ENCODE measurements at places on chromosomes 13 and 19.

DNA sequence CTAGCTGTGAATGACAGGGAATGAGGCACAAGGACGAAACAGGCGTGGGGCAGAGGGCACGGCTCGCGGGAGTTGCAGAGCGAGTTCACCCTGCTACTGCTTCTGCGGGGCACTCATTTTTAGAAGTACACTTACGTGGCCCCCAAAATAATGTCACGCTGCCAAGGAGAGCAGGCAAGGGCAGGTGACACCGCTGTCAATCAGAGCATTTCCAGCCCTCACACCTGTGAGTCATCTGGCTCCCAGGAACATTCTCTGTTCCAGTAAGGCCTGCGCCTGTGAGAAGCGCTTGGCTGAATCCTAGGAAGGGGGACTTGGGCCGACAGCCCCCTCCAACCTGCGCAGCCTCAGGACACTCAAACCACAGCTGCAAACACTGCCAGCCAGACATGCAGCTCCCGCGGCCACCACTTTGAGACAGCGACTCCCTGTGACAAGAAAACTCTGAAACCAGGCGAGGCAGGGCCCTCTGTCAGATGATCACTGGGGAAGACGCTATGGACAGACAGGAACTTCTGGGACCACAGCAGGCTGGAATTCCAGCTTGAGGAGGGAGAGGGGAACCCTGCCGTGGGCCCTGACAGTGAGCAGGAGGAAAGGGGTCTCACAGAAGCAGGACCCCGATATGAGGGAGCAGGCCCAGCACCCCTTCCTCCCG, 12.7 kb downstream of the DOT1L start:
- DNase-seq = no peak

GRCh38 chr19:18388100-18388959, 2.4 kb downstream of the GDF15 start:
- DNase-seq = peak; percentile 66

DNA sequence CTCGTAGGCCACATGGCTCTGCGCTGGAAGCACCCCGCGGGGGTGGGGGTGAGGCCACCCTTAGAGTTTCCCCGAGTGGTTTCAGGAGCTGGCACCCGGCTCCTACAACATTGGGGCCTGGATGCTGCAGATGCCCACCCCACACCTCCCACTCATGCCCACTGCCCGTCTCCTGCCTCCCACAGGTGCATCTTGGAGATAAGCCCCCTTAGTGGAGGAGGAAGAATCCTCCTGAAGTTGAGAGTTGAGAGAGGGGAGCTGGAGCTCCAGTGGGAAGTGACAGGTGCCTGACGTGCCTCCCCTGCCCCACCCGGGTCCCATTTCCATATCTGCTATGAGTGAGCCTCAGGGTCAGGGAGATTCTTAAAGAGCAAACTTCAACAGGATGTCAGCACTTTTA, 341.3 kb downstream of the TEX29 start:
- no peak for DNase-seq

DNA sequence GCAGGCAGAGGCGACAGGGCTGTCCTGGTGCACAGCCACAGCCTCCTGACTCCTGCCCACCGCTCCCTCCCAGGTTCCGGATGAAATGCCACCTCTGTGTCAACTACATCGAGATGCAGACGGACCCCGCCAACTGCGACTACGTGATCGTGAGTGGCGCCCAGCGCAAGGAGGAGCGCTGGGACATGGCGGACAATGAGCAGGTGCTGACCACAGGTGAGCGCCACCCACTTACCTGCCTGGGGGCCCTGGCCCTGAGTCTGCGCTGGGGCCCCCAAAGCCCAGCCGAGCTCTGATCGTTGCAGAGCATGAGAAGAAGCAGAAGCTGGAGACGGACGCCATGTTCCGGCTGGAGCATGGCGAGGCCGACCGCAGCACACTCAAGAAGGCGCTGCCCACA, 5.5 kb upstream of the MRI1 start:
- DNase-seq = no peak

DNA sequence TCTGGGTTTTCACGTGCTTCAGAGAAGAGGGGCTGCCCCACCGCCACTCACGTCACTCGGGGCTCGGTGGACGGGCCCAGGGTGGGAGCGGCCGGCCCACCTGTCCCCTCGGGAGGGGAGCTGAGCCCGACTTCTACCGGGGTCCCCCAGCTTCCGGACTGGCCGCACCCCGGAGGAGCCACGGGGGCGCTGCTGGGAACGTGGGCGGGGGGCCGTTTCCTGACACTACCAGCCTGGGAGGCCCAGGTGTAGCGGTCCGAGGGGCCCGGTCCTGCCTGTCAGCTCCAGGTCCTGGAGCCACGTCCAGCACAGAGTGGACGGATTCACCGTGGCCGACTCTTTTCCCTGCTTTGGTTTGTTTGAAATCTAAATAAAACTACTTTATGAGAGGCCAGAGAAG, 2.2 kb upstream of the GZMM start:
- DNase-seq = no peak

GRCh38 chr13:79336966-79337365, 69.1 kb downstream of the RBM26 start:
- DNase-seq = no peak

- no peak for DNase-seq
Measured at GRCh38 chr13:47119575-47120235, 222.9 kb upstream of the HTR2A start.

Data from small intestine (tissue), 16 donors.